Dorsolateral prefrontal cortex (tissue), 122 donors: ENCODE measurements at places on chromosomes 11 and 22. TPM values are rescaled to one million over a fixed set of nuclear protein-coding genes. Genes with fewer than 3 reads are reported as not detected.

- DNase-seq: no peak
These were observed 331.8 kb downstream of the AASDHPPT start for GRCh38 chr11:106409222-106409621.

Gene APBB1
- 245 TPM for total RNA-seq

GRCh38 chr22:48908547-48908946, 919.1 kb downstream of the BRD1 start:
- DNase-seq: no peak

GRCh38 chr11:67308031-67308866, 4.9 kb downstream of the SSH3 start:
- no peak for DNase-seq

- no peak for DNase-seq
These were observed 714.7 kb upstream of the TENM4 start for GRCh38 chr11:80155412-80156017.

DNA sequence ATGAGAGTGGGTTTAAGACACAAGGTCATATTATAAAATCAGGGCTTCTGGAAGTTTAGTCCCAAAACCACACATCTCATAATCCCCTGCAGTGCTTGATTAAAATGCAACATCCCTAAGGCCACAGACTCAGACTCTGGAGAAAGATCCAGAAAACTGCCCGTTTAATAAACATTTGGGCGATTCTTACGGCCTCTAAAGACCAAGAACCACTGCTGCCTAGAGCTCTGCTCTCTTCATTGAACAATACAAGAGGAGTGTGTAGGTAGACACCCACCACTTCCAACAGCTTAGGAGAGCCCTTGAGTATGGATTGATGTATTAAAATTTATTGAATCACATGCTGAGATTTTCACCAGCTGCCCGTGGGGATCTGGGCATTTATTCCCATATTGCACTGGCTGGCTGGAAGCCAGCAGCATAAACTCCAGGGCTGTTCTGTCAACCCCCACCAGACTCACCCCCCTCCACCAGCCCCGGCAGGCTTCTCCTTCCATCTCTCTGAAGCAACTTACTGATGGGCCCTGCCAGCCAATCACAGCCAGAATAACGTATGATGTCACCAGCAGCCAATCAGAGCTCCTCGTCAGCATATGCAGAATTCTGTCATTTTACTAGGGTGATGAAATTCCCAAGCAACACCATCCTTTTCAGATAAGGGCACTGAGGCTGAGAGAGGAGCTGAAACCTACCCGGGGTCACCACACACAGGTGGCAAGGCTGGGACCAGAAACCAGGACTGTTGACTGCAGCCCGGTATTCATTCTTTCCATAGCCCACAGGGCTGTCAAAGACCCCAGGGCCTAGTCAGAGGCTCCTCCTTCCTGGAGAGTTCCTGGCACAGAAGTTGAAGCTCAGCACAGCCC, 749 bp upstream of the BEST1 start:
- peak; percentile 88 for DNase-seq

DNA sequence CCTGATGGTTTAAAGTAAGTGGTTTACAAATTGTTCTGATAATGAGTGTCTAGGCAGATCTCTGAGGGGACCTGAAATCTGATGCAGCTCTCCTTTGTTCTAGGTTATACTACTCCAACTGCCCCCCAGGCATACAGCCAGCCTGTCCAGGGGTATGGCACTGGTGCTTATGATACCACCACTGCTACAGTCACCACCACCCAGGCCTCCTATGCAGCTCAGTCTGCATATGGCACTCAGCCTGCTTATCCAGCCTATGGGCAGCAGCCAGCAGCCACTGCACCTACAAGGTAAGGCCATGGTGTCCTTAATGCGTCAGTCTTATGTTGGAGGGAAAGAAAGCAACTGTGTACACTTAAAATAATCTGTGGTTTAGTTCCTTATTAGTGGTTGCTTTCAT, 9.9 kb downstream of the EWSR1 start:
- DNase-seq: no peak

Gene LPXN
- 17.6 TPM for total RNA-seq

- no peak for DNase-seq
These were observed 14.5 kb upstream of the CAPRIN1 start for GRCh38 chr11:34037016-34037415.

DNA sequence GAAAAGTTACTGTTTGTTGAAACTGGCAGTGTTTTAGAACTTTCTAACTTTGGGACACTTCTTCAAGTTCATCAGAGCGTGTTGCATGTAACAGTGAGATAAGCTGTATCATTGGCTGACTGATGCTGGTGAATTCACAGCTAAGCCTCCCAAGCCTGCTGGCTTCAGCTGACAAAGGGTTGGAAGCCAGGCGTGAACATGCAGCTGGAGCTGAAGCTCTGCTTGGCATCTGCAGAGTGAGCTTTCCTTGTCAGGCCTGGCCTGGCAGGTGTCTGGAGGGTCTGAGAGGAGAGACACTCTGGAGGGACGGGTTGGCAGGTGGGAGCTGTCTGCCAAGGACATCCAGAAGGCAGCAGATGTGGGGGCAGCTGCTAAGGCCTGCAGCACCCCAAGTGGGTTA, 1.5 kb downstream of the AMPD3 start:
- no peak for DNase-seq

Gene ZDHHC24
- 12.8 TPM for total RNA-seq

DNA sequence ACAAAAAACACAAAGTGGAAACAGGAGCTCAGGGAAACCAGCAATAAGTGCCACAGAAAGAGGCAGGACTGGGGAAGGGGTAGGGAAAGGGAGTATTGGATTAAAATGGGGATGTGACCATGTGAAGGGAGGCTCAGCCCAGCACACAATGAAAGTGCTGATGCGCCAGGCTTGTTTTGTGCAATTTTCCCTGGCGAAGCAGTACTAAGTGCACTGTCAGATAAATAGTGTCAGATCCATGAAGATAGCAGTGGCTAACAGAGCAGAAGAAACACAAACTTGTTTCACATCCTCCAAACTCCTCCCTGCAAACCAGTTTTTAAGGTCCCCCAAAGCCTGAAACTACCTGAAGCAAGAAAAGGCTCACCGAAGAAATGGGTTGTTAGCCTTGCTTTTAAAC, 50.7 kb upstream of the RAPSN start:
- DNase-seq: no peak

Gene MCM5
- 18.6 TPM for total RNA-seq

- no peak for DNase-seq
These were observed 15.3 kb upstream of the ZC3H12C start for GRCh38 chr11:110077831-110078325.
